ENCODE measurements at places on chromosomes 6 and 20. TPM values are rescaled to one million over a fixed set of nuclear protein-coding genes. Genes with fewer than 3 reads are reported as not detected.

The HUS1B gene
- total RNA-seq = 1.3 TPM

The ADGB gene
- not detected for total RNA-seq

The WFDC8 gene
- not detected for total RNA-seq

The TTLL9 gene
- 0.08 TPM for total RNA-seq

The GHRH gene
- not detected for total RNA-seq

The MRAP2 gene
- total RNA-seq = 0.51 TPM

The TNXB gene
- 17.1 TPM for total RNA-seq

GRCh38 chr6:45255434-45255833, 72.7 kb upstream of the RUNX2 start:
- no peaks in the 10 kb centered on the region for H3K27me3 ChIP-seq
- no peak overlapping the region for H3K4me3 ChIP-seq
- H3K4me1 ChIP-seq = peaks cover 6% of the 10 kb centered on the region
- H3K27ac ChIP-seq = no peak overlapping the region

DNA sequence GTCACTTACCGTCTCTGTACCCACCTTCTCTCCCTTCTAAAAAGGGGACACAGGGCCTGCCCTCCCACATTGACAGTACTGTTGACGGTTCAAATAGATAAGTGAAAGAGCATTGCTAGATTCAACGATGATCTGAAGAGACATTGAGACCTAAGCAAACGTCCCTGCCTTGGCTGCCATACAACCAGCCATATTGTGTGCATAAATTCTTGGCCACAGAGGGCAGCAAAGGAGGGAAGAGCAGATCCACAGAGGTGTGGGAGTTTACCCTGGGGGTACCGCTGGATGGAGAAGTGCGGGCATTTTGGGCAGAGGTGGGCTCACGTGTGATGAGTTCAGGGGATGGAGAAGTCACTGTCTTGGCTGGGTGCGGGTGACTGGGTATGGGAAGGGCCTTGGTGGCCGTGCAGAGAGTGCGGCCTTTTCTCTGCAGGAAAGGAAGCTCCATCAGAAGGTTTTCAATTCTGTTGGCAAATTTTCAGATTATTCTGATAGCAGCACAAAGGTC, 85.6 kb downstream of the POPDC3 start:
- no peak overlapping the region for H3K27ac ChIP-seq
- no peak for DNase-seq
- H3K4me1 ChIP-seq = no peaks in the 10 kb centered on the region
- H3K36me3 ChIP-seq = no peaks in the 10 kb centered on the region

DNA sequence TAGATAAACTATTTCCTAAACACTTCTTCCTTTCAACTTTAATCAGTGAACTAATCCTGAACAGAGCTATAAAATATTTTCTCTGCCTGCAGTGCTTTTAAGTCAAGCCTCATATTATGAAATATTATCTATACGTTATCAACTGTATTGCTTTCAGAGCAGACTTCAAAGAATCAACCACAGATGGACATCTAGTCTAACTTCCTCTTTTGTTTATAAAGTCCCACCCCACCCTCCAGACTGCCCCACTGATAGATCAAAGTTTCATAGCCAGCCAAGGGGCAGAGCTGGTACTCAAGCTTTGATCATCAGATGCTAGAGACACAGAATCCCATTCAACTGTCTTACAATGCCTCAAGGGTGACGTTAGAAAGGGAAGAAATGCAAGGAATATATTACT, 308.3 kb downstream of the LAMA2 start:
- H3K4me3 ChIP-seq = no peak overlapping the region
- H3K27me3 ChIP-seq = peaks cover 2% of the 10 kb centered on the region

- no peak overlapping the region for H3K4me3 ChIP-seq
- H3K27me3 ChIP-seq = no peaks in the 10 kb centered on the region
- no peak for DNase-seq
- no peak overlapping the region for H3K27ac ChIP-seq
- H3K4me1 ChIP-seq = no peaks in the 10 kb centered on the region
Measured at GRCh38 chr20:7790189-7790588, 150.1 kb downstream of the HAO1 start.

DNA sequence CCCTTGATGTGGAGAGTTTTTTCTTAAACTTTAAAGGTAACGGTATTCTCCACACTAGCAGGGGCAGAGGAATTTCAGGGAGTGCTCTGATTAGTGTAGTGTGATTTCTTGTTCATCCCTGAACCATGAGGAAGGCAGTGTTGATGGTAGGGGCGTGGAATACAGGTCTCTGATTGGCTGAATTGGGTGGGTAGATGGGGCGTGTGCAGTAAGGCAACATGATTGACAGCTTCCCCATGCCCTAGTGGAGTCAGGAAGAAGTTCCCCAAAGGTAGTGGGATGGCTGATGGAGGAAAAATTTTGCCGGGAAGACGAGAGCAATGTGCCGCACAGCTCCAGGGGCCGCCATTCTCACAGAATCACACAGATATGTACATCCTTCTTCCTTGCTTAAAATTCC, 97.4 kb upstream of the SALL4 start:
- no peaks in the 10 kb centered on the region for H3K36me3 ChIP-seq
- H3K4me1 ChIP-seq = no peaks in the 10 kb centered on the region
- no peak overlapping the region for H3K27ac ChIP-seq
- DNase-seq = no peak

GRCh38 chr6:125153391-125154117, at the start of gene TPD52L1:
Gene TPD52L1 (plus strand): TSS chr6:125153773. CDS start chr6:125153952, 179 bp downstream.
- H3K27ac ChIP-seq = peak within 1 kb of the TSS; percentile 73
- peaks cover 2% of the 10 kb centered on the region for H3K4me1 ChIP-seq
- H3K36me3 ChIP-seq = no peaks in the 10 kb centered on the region

- H3K36me3 ChIP-seq = peaks cover 5% of the 10 kb centered on the region
- peak; percentile 21 for DNase-seq
- H3K27me3 ChIP-seq = no peaks in the 10 kb centered on the region
Measured at GRCh38 chr6:158628542-158628941, 16.0 kb downstream of the DYNLT1 start.

DNA sequence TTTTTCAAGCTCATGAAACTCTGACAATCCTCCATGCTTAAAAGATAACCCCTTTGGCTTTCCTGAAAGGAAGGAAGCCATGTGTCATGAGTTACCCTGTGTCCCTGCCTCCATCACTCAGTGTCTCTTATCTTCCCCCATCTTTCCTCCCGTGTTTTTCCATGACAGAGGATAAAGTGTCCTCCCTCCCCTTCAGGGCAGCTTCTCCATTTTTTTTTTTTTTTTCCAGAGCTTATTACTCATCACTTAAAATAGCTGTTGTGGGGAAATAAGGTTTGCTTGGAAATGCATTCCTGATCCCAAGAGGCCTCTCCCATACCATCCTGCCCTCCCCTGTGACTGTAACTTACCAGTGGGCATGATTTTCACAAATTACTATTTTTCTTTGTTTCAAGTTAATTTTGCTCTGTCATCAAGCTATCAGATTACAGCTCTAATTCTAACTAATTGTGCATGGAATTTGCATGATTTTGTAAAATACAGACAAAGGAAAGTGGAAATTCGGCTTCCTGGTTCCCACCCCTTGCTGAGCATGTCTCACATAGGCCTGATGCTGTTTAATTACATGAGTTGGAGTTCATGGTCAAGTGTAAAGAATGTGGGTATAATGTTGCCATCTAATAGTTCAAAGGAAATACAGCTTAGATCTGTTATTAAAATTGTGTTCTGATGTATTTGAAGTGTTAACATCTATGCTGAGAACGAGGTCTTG, 614.5 kb upstream of the FLRT3 start:
- no peaks in the 10 kb centered on the region for H3K27me3 ChIP-seq
- no peaks in the 10 kb centered on the region for H3K36me3 ChIP-seq
- no peaks in the 10 kb centered on the region for H3K4me1 ChIP-seq

All from liver (tissue), 10 donors.